ENCODE measurements at places on chromosomes 13 and 19.
A peak's percentile ranks its signal among the peaks of the same experiment; 100 is the strongest.

DNA sequence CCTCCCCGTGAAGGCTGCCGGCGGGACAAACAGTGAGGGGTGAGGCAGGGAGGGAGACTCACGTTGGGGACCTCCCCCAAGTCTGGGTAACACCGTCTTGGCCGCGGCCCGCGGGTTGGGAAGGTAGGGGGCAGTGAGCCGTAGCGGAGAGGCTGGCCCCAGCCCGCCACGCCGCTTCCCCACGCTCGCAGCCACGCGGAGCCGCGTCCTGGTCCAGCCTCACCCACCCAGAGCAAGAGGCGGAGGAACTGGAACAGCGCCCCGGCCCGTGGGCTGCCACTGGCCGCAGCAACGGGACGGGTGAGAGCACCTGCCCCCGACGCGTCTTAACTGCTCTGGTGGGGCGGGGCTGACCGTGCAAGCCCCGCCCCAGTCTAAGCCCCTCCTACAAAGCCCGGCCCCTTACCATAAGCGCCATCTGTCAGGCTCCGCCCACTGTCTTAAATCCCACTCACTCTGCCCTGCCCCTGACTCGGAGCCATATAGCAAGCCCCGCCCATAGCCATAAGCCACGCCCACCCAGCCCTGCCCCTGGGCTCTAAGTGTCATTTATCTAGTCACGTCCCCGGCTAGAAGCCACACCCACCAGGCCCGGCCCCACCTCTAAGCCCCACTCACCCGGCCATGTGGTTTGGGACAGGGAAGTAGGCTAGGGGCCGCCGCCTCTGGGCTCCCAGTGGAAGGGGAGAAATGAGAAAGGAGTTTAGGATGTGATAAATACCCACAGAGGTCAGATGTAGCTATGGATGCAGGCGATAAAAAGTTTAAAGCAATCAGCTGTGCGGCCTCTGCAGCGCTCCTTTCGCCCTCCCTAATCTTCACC is 2.1 kb upstream of the CCL25 start:
- DNase-seq = peak; percentile 74

- DNase-seq = peak; percentile 10
These were observed 78.5 kb upstream of the NBEA start for GRCh38 chr13:34863360-34864135.

DNA sequence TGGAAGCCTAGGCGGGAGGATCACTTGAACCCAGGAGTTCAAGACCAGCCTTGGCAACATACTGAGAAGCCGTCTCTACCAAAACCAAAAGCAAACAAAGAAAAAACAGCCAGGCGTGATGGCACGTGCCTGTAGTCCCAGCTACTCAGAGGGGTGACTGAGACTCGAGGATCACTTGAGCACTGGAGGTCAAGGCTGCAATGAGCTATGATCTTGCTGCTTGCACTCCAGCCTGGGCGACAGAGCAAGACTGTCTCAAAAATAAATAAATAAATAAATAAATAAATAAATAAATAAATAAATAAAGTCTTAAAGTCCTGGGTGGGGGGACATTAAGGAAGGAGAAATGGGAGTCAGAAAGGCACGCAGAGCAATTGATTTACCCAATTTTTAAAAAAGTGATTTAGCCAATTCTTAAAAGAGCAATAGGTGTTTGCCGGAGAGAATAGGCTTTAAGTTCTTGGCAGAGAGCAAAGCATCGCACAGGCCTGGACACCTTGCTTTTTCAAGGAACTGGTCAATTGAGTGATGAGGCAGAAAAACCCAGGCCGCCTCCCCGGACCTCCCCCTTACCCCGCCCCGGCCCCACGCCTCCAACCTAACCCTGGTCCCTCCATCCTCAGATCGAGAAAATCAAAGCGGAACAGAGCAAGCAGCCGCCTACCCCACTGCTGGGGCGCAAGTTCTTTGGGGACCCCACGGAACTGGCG is 9.5 kb upstream of the SHKBP1 start:
- DNase-seq = no peak

DNA sequence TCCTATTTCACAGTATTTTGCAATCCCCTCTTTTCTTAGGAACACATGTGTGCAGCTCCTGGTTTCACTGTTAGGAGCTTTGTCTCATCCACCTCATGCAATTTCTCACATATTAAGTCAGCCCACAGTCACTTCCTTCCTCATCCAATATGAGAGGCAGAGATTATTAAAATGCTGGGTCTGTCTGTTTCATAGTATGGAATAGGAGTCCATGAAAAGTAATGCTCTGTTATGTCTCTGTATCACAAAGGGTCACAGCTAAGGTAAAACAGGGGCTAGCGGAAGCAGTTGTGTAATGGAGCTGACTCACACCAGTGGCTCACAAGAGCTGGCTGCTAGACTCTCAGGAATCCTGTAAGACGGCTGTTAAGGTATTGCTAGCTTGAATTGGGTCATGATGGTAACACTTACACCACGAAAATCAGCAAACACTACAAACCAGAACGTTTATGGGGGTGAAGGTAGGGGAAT is 216.5 kb downstream of the EFNB2 start:
- no peak for DNase-seq

GRCh38 chr19:44810234-44811121 is 1.6 kb downstream of the BCAM start:
- no peak for DNase-seq

DNA sequence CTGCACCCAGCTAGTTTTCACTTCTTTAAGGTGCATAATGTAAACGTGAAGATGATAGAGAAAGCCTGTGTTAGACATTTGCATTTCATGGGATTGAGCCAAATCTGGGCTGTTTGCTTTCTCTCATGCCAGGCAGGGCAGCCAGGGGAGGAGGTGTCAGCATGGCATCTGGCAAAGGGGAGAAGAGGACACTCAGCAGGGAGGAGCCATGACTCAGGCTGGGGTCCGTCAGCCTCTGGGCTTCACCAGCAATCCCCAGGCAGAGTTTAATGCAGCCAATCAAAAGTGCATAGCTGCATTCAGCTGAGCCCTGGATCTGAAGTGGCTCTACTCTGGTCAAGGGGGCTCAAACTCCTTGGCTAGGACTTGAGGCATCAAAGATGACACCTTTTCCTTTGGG is 23.5 kb downstream of the EBPL start:
- DNase-seq = no peak
